Body of pancreas (tissue), 4 donors: ENCODE measurements at places on chromosomes 12 and 14. TPM values are rescaled to one million over a fixed set of nuclear protein-coding genes. Genes with fewer than 3 reads are reported as not detected.
A peak's percentile ranks its signal among the peaks of the same experiment; 100 is the strongest.

- H3K27me3 ChIP-seq: no peaks in the 10 kb centered on the region
- H3K4me3 ChIP-seq: no peak overlapping the region
- no peak overlapping the region for H3K27ac ChIP-seq
- peaks cover 9% of the 10 kb centered on the region for H3K36me3 ChIP-seq
These were observed 35.1 kb downstream of the CCNK start for GRCh38 chr14:99516156-99516870.

DNA sequence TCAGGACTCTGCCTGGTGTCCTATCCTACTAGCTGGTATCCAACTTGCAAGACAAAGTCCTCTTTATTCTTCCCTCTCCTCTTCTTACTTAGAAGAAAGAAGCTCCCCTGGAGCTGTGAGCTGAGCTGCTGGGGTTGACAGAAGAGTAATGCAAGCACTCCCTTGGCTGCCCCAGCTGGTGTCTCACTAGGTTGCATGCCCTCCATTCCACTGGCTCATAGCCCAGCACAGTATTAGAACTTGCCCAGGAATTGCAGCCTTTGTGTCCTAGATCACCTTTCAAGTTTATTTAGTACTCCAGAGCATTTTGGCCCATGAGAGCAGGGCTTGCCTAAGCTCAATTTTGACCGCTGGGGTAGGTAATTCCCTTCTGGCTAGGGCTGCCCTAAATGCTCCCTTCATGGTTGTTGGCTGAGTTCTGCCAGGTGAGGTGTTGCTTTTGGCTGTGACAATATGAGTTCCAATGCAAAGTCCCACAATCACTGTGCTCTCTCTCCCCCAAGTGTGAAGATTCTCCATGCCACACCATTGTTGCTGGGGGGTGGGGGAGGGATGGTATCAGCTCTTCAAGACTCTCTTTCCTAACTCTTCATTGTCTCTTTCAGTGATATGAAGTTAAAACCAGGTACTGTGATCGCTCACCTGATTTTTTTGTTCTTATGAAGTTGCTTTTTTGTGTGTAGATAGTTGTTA, 317.4 kb upstream of the DDHD1 start:
- no peaks in the 10 kb centered on the region for H3K36me3 ChIP-seq
- no peak for DNase-seq
- H3K4me1 ChIP-seq: no peaks in the 10 kb centered on the region
- no peaks in the 10 kb centered on the region for H3K27me3 ChIP-seq
- no peak overlapping the region for H3K4me3 ChIP-seq

- peak; percentile 62 for DNase-seq
- H3K36me3 ChIP-seq: no peaks in the 10 kb centered on the region
- no peak overlapping the region for H3K4me3 ChIP-seq
- peak overlapping the region; percentile 64 for H3K27ac ChIP-seq
- H3K4me1 ChIP-seq: peaks cover 88% of the 10 kb centered on the region
These were observed 39.1 kb upstream of the PNMA1 start for GRCh38 chr14:73753124-73753886.

GRCh38 chr12:78756936-78757335, 107.6 kb upstream of the SYT1 start:
- no peak overlapping the region for H3K27ac ChIP-seq
- H3K4me3 ChIP-seq: no peak overlapping the region
- no peaks in the 10 kb centered on the region for H3K4me1 ChIP-seq

GRCh38 chr12:12097891-12098690, 27.4 kb downstream of the BCL2L14 start:
- no peaks in the 10 kb centered on the region for H3K4me1 ChIP-seq
- no peaks in the 10 kb centered on the region for H3K27me3 ChIP-seq
- no peak overlapping the region for H3K27ac ChIP-seq
- no peak overlapping the region for H3K4me3 ChIP-seq

DNA sequence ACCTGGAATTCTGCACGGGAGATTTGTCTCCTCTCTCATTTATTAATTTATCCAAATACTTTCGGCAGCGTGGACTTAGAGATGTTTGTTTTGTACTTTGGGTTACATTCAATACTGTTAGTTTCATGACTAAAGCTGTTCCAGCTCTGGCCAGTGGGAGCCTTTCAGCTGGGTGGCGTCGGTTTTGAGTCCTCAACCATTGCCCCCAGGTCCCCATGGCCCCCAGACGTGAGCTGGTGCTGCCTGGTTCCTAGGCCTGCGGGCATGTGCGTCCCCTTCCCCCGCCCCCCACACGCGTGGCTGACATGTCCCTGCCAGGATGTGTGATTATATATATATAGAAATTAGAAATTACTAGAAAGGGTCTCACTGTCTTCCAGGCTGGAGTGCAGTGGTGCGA, 48.2 kb downstream of the KIF26A start:
- no peaks in the 10 kb centered on the region for H3K36me3 ChIP-seq
- no peak overlapping the region for H3K4me3 ChIP-seq
- no peaks in the 10 kb centered on the region for H3K4me1 ChIP-seq
- H3K27ac ChIP-seq: no peak overlapping the region
- no peak for DNase-seq
- no peaks in the 10 kb centered on the region for H3K27me3 ChIP-seq

DNA sequence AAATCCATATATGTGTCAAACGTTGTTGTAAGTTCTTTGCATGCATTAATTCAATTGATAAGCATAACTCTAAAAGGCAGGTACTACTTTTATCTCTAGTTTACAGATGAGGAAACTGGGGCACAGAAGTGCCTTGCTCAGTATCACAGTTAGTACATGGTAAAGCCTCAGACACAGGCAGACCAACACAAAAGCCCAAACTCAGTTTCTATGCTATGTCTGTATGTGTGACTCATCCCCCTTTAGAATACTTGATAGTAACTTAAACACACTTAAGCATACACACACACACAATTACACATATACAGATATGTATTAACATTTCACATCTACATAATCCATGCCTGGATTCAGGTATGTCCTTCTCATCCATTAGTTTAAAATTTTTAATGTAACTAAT, 88.0 kb downstream of the EPS8 start:
- no peak for DNase-seq
- no peaks in the 10 kb centered on the region for H3K36me3 ChIP-seq
- no peak overlapping the region for H3K4me3 ChIP-seq
- peaks cover 19% of the 10 kb centered on the region for H3K4me1 ChIP-seq
- H3K27ac ChIP-seq: no peak overlapping the region

- DNase-seq: no peak
- no peaks in the 10 kb centered on the region for H3K27me3 ChIP-seq
- no peaks in the 10 kb centered on the region for H3K4me1 ChIP-seq
- H3K27ac ChIP-seq: no peak overlapping the region
- no peak overlapping the region for H3K4me3 ChIP-seq
These were observed 102.1 kb downstream of the BCL11B start for GRCh38 chr14:99169776-99170356.

DNA sequence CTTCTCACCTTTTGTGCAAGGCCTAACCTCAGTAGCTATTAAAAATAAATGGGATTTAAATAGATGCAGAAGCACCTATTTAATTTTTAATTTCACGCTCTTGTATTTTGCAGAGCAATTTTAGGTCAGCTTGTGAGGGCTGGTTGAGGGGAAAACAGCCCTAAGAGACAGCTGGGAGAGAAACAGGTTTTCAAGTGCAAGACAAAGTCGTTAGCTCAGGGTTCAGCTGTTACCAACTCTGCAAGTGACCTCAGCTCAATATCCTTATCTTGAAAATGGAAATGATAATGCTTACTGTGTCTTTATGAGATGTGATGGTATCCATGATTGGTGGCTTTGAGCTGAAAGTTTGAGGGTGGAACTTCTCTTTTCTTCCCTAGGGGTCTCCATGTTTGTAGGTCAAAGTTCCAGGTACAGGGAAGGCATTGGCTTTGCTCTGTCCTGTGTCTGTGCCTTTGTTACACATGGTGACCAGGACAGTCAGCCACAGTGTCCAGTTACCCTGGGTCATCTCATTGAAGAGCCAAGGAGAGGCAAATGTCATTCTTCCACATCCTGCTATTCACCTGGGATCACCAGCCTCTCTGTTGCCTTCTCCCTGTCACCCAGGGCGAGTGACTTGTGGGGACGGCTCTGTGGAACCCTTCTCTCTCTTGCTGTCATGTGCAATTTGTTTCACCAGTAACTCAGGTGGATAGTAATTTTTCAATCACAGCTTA, 100.3 kb downstream of the SAMD4A start:
- no peak overlapping the region for H3K27ac ChIP-seq
- no peak for DNase-seq
- H3K27me3 ChIP-seq: no peaks in the 10 kb centered on the region
- no peak overlapping the region for H3K4me3 ChIP-seq
- H3K4me1 ChIP-seq: no peaks in the 10 kb centered on the region

GRCh38 chr12:62948123-62948522, 13.2 kb upstream of the PPM1H start:
- H3K36me3 ChIP-seq: no peaks in the 10 kb centered on the region
- no peaks in the 10 kb centered on the region for H3K27me3 ChIP-seq
- no peaks in the 10 kb centered on the region for H3K4me1 ChIP-seq

DNA sequence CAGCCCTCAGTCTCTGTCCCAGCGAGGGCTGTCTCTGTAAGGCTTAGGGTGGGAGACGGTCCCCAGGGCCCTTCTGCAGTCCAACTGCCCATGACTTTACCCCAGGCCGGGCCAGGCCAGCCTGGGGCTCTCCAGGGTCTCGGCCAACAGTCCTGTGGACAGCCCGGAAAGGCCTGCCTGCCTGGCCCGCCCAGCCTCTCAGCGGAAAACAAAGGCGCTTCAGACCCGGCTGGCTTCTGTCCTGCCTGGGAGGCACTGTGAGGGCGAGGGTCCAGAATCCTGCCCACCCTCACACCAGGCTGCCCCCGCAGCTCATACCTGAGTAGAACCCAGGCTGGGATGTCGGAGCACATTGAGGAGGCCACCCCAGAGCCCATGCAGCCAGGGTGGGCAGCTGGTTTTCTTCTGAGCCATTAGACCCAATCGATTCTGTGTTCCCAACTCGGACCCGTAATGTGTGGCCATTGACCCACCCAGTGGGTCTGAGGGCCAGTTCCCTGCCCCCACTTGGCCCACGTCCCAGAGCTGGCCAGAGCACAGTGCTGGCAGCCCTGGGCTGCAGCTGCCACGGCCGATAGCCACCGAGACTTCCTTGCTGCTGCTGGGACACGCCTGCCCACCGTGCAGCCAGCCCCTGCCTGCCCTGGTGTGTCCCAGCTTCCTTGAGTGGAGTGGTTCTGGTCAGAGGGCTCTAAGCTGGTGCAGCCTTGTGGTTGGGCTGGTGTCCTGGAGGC, 1.6 kb downstream of the CRIP2 start:
- H3K27me3 ChIP-seq: peaks cover 15% of the 10 kb centered on the region
- peaks cover 71% of the 10 kb centered on the region for H3K4me1 ChIP-seq
- H3K27ac ChIP-seq: peak overlapping the region; percentile 87
- DNase-seq: peak; percentile 74
- H3K4me3 ChIP-seq: no peak overlapping the region

GRCh38 chr14:61238611-61239245, 42.4 kb downstream of the TMEM30B start:
- no peak overlapping the region for H3K4me3 ChIP-seq
- no peak for DNase-seq
- no peaks in the 10 kb centered on the region for H3K36me3 ChIP-seq

DNA sequence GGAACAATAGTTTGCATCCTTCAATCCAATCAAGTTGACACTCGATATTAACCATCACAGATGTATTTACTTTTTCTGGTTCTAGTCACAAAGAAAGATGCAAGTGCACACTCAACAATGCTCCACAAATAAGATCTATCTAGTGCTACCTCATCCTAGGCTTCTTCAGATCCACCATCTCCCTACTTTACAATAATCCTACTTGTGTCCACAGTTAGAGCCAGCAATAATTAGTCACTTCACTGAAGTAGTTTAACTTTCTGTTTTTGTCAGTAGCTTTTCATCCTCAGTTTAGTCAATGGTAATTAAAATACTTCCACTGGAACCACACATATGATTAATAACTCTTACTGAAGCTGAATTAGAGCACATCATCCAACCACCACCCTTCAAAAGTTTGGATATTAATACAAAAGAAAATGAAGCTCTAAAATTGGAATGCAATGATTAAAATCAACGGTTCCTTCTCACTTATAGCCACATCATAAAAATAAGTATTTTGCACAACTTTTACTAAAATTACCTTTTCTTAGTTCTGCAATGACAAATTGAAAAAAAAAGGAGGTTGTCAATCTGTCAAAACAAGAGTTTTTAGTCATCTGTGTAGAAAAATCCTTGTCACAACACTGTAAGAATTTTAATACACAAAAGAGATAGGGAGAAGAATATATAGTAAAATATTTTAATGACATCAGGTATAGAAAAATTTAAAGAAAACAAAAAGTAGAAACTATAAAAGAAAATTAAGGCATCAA, 28.2 kb upstream of the SNRPF start:
- no peak overlapping the region for H3K27ac ChIP-seq
- H3K4me3 ChIP-seq: no peak overlapping the region
- no peak for DNase-seq
- H3K27me3 ChIP-seq: no peaks in the 10 kb centered on the region
- H3K36me3 ChIP-seq: no peaks in the 10 kb centered on the region

DNA sequence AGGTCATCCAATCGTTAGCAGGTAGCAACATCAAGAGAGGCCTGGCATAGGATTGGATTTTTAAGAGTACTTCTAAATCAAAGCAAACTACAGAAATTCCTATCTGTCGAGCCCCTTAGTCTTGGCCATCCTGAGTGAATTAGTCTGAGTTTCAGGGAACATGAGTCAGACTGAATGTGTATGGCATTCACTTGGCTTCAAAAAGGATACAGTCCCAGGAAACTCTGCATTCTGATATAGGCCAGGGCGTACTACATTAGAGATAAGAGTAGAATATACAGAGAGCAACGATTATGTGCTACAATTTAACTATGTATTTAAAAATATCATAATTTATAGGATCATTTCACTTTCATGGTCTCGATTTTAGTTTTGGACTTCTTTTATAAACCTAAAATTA, 242.2 kb downstream of the SOX5 start:
- DNase-seq: no peak
- no peaks in the 10 kb centered on the region for H3K36me3 ChIP-seq
- H3K27me3 ChIP-seq: no peaks in the 10 kb centered on the region
- H3K4me3 ChIP-seq: no peak overlapping the region
- no peak overlapping the region for H3K27ac ChIP-seq

DNA sequence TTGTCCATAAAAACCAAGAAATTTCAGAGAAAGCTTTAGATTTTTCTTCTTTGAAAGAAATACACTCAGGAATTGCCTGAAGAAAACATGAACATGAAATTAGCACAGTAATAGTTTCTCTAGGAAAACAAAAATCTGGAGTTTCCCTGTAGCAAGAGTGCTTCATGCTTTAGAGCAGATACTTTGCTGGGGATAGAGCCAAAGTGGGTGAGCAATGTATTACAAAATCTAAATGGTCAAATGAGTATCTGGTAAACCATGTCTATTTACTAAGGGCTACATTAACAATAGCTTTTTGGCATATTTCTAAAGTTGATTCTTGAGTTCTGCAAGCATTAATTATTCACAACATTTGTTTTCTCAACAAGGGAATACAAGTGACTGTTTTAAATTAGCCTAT, 26.2 kb downstream of the AVPR1A start:
- DNase-seq: no peak
- no peak overlapping the region for H3K4me3 ChIP-seq
- no peak overlapping the region for H3K27ac ChIP-seq
- H3K36me3 ChIP-seq: no peaks in the 10 kb centered on the region
- no peaks in the 10 kb centered on the region for H3K4me1 ChIP-seq

- no peak for DNase-seq
- H3K36me3 ChIP-seq: no peaks in the 10 kb centered on the region
- no peak overlapping the region for H3K27ac ChIP-seq
- H3K4me1 ChIP-seq: no peaks in the 10 kb centered on the region
These were observed 122.4 kb upstream of the SOX5 start for GRCh38 chr12:24071842-24072241.

Gene SOAT2
- not detected for total RNA-seq

Gene VDR
- 3.1 TPM for total RNA-seq

Gene KRT6C
- total RNA-seq: not detected

Gene CCDC175
- not detected for total RNA-seq
